ENCODE measurements at places on chromosomes 7 and 10.

GRCh38 chr10:113317489-113317888 lies 235.4 kb upstream of the HABP2 start:
- no peak for DNase-seq

DNA sequence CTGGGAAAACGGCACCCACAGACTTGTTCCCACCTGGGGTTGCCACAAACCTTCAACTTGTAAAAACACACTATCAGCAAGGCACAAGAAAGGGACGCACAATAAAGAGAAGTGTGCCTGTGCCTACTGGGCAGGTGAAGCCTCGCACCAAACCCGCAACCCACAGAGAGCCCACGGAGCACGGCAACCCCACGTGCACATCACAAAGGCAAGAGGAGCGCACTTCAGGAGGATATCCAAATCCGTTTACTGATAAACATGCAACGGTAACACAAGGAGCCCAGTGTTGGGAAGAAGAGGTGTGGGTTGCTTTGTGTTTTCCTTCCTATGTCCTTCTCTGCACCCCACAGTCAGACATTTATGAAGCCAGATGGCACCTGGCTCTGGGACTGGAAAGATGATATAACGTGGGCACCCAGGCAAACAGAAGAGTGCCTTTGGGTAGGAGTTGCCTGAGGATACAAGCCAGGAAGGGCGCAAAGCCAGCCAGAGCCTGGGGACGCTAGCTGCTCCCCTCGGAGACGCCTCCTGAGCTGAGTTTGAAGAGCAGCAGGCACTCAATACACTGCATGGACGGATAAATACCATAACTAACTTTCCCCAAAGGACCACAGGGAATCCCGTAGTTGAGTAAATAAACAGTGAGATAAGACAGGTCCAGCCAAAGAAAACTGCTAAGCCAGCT lies 41.6 kb downstream of the TCERG1L start:
- no peak for DNase-seq

- DNase-seq: no peak
Observed at GRCh38 chr7:79673421-79673820, 220.0 kb upstream of the MAGI2 start.

GRCh38 chr10:84427903-84428650 lies 99.7 kb downstream of the CCSER2 start:
- no peak for DNase-seq

DNA sequence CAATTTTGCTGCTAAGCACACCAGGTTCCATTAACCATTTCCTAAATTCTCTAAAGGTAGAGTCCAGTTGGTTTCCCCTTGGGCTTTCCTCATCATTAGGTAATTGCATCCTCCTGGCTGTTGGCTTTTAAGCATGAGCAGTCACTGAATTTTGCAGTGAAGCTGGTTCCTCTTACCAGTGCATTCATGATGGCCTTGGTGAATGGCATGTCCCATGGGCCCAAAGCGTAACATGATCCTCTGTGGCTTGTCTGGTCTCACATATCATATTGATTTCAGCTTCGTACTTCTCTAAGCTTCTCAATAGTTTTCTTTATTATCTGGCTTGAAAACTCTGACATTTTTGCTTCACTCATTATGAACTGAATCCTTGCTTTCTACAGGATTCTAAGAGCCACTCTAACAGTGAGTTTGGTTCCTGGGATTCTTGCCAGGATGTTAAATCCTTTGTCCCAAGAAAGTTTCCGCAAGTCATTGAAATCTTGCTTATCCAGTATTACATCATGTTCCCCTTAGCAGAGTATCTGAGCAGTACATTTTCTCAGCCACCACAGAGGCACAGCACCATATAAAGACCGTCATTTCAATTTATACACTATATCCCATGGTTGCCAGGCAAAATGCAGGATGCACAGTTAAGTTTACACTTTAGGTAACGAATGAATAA lies 134.2 kb downstream of the PTN start:
- DNase-seq: no peak

DNA sequence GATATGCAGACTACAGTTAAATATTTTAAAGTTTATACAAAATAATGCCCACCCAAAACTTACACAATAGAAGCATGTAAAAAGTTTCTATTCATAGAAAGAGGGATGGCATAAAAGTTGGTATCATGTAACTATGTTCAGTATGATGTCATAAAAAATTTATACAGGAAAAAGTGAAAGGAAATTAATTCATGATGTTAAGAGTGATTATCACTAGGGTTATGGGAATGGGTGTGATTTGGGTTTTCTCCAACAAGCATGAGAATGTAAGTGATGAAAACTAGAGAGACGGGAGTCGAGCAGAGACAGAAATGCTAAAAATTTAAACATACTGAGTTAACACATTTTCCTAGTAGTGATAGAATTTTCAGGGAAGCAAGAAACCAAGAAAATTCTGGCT lies 52.7 kb downstream of the GDI2 start:
- DNase-seq: no peak

GRCh38 chr7:64626083-64626469 lies 39.9 kb upstream of the ZNF107 start:
- DNase-seq: no peak

DNA sequence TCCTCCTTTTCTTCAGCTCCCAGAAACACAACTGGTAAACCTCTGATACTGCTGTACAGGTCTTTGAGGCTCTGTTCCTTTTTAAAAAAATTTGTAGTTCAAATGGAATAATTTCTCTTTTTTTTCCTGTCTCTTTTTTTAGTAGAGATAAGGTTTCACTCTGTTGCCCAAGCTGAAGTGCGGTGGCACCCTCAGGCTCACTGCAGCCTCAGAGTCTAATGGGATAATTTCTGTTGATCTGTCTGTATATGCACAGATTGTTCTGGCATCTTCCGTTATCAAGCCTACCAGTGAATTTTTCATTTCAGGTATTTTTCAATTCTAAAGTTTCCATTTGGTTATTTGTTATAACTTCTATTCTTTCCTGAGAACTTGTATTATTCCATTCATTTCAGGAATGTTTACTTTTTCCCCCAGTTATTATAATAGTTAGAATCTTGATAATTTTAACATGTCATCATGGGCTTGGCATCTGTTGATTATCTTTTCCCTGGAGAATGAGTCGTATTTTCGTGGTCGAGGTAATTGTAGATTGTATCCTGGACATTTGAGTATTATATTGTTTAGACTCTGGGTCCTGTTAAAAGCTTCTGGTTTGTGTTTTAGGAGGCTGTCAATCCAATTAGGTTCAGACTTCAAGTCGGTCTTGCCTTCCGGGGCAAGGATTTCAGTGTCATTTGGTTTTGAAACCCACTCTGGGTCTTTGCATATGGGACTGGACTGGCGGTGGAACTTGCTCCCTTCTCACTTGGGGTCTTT lies 24.5 kb downstream of the CRCP start:
- no peak for DNase-seq

GRCh38 chr7:91894781-91895480 lies 14.4 kb upstream of the MTERF1 start:
- DNase-seq: no peak

DNA sequence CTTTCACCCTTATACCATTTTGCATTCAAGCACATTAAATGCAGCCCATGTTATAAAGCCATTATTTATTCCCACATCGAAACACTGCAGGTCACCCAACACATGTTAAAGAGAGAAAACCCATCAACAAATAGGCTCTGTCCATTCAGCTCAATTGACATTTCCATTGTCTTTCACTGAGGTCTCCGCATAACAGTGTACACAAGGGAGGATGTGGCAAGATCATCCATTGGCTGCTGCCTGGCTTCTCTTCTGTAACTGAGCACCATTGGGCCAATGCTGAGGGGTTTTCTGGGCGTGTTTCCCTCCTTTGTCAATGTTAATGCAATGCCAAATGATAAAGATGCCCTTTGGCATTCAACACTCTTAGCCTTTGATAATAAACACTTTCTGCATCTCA lies 278.1 kb upstream of the SP4 start:
- no peak for DNase-seq

DNA sequence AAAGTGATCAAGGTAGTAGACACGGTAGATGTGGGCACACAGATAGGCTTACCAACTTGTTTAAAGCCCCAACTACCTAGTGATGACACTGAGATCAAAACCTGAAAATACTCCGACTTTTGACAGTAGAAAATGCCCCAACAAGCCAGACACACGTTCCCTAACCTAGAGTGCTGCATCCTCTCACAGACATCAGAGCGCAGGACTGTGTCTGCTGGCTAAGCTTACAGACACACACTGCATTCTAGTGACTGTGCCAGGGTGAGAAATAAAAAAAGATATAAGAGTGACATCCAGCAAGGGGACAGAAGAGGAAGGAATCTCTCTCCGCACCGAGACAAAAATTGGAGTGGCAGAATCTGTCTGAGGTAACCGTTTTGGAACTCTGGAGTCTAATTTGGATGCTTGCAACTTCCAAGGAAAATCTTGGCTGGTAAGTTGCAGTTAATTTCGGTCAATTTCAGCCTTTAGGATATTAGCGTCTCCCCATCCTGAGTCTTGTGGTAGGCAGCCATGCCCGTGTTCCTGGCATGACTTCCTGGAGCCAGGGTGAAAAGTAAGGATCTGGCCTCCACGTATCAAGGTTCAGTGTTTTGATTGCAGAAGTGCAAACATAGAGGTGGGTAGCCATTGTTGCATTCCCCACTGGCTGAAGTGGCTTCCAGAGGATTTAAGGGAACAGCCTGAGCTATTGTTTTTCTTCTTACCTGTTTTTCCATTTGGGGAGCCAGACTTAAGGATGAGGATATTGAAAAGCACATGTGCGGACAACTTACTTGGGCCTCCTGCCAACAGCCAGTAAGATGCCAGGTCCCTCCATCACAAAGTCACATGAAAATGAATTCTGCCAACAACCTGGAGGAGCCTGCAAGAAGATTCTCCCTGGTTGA lies 124.1 kb downstream of the SMURF1 start:
- no peak for DNase-seq

DNA sequence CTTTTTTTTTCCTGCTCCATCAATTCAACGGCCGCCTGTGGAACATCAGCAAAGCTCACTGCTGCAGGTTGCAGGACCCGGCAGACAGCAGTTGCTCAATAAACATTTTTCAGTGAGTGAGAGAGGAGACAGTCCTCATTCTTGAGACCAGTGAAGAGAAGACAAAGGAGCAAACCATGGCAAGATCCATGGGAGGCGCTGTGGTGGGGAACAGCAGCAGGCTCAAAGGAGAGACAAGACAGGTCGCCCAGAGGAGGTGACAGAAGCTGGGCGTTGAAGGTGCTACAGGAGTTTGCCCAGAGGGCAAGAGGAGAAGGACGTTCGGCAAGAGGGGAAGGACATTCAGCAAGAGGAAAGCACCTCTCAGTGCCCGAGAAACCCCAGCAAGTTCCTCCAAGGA lies 74.5 kb upstream of the FGFR2 start:
- no peak for DNase-seq

DNA sequence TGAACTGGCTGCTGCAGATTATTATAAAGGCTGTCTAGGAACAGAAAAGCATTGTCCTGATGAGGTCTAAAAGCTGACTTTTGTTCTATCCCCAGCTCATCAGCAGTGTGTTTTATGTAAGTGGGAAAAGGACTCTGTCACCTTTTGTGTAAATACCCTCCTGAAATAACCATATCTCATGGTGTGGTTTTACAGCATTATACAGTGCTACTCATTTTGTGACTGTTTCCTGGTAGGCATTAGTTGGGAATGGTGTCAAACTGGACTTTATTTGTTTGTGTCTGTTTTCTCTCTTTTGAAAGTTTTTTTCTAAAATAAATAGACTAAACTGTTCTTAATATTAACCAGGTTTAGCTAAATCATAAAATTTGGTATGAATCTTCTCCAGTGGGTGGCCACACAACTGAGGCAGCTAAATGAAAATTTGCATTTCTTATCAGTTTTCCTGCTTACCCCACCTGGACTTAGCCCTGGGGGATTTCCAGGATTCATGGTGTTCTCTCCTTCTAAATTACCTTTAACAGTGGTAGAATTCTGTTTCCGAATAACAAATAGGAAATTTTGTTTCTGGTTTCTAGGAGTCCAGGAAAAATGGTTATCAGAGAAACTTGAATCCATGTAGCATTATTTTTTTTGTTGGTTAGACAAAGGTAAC lies 140.9 kb downstream of the LHFPL3 start:
- DNase-seq: no peak

DNA sequence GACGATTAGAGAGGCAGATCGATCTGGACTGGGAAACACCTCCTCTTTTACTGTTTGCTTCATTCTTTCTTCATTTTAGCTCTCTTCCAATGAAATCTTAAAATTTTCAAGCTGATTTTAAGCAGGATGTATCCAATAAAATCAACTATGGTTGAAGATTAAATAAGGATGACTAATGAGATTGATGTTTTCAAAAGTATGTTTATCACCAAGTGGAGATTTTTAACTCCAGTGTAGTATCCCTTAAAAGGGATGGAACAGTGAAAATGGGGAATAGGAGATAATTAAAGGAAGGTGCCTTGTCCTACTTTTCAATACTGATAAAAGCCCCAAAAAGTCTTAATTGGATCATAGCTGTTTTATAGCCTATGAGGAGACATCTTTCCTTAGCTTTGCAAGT lies 11.6 kb upstream of the LIPF start:
- no peak for DNase-seq

GRCh38 chr10:59905731-59906416 lies 482 bp downstream of the CCDC6 start:
- no peak for DNase-seq

DNA sequence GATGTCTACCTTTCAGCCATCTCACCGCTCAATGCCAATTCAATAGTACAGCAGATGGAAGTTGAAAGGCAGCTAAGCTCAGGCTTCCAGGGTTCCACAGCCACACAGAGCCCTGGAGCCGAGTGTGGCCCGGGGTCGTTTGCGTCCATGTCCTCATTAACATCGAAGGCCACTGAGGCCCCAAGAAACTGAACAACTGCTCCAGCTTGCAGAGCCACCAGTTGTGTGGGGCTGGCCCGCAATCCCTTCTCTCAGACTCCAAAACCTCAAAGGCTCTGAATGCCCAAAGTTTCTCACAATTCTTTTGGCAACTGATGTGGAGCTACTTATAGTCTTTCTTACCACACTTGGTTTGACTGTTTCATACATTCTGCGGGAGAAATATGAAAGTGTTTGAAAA lies 31.1 kb downstream of the NOD1 start:
- DNase-seq: no peak

- no peak for DNase-seq
Observed at GRCh38 chr7:74708569-74709275, 51.2 kb downstream of the GTF2I start.

GRCh38 chr10:110505130-110505770 lies 7.5 kb downstream of the DUSP5 start:
- DNase-seq: no peak

DNA sequence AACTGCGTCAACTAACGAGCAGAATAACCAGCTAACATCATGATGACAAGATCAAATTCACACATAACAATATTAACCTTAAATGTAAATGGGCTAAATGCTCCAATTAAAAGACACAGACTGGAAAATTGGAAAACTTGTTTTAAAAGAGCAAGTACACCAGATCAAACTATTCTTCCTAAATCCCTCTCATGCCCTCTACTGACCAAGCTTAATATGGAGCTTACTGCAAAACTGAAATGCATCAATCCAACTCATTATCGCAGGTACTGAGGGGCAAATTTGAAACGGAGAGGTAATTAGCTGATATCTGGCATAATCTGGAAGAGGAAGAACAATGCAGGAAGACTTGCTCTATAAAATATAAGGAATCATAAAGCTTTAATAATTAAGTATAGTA lies 1223.8 kb downstream of the NXPH1 start:
- DNase-seq: no peak

Measured in natural killer cell treated with Interleukin-12 subunit alpha and Interleukin-12 subunit beta and Interleukin-15 and Interleukin-18, amount 100 ng/mL, for 72 hours (primary cell).